ENCODE measurements at places on chromosomes 4 and X. TPM values are rescaled to one million over a fixed set of nuclear protein-coding genes. Genes with fewer than 3 reads are reported as not detected.

CT45A5 gene
- total RNA-seq = not detected

HSFX3 gene
- not detected for total RNA-seq

DRP2 gene
- 0.05 TPM for total RNA-seq

MTNR1A gene
- total RNA-seq = not detected

FGFR3 gene
- total RNA-seq = 2.9 TPM

DNA sequence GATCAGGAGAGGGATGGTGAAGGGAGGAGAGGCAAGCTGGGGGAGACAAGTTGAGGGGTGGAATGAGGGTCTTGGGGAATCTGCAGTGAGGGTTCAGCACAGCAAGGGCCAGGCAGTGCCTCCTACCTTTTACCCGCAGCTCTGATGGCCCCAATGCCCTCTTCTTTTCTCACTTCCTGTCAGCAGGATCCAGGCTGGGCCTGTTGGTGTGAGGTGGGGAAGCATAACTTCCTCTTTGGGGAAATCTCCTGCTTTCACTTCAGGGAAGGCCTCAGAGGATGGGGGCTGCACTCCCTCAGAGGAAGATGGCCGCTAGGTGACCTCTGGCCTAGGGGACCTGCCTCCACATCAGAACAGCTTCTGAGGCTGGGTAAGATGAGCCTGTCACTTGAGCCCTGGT lies 36.5 kb downstream of the EFNB1 start:
- no peak for DNase-seq

DNA sequence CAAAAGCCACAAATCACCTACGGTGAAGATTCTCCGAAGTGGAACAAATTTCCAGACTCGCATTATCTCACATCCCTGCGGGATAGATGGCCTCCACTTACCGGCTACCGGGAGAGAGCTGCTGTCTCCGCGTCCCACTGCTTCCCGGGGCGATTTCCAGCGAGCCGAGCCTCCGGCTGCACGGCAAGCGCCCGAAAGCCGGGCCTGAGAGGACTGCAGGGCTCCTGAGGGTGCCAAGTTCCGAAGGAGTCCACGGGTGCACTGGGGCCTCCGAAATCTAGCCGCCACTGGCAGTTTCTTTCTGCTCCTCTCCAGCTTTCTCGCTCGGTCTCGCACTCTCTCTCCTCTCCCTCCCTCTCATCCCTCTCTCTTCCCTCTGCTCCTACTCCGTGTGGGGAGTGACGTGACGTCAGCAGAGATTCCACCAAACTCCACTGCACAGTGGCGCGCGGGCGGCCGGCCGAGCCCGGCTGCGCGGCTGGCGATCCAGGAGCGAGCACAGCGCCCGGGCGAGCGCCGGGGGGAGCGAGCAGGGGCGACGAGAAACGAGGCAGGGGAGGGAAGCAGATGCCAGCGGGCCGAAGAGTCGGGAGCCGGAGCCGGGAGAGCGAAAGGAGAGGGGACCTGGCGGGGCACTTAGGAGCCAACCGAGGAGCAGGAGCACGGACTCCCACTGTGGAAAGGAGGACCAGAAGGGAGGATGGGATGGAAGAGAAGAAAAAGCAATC lies 14.0 kb upstream of the PITX2 start:
- DNase-seq = no peak

Data from Right ventricle myocardium superior (tissue), 1 donor.